ENCODE measurements at places on chromosomes 5 and 9. TPM values are rescaled to one million over a fixed set of nuclear protein-coding genes. Genes with fewer than 3 reads are reported as not detected.

The PCDHB12 gene
- total RNA-seq = not detected

The RNF208 gene
- 5.3 TPM for total RNA-seq

- peaks cover 11% of the 10 kb centered on the region for H3K36me3 ChIP-seq
- H3K27ac ChIP-seq = no peak overlapping the region
- DNase-seq = no peak
- H3K4me3 ChIP-seq = no peak overlapping the region
- H3K4me1 ChIP-seq = no peaks in the 10 kb centered on the region
- no peaks in the 10 kb centered on the region for H3K27me3 ChIP-seq
Observed at GRCh38 chr5:142913728-142914338, 143.7 kb downstream of the ARHGAP26 start.

DNA sequence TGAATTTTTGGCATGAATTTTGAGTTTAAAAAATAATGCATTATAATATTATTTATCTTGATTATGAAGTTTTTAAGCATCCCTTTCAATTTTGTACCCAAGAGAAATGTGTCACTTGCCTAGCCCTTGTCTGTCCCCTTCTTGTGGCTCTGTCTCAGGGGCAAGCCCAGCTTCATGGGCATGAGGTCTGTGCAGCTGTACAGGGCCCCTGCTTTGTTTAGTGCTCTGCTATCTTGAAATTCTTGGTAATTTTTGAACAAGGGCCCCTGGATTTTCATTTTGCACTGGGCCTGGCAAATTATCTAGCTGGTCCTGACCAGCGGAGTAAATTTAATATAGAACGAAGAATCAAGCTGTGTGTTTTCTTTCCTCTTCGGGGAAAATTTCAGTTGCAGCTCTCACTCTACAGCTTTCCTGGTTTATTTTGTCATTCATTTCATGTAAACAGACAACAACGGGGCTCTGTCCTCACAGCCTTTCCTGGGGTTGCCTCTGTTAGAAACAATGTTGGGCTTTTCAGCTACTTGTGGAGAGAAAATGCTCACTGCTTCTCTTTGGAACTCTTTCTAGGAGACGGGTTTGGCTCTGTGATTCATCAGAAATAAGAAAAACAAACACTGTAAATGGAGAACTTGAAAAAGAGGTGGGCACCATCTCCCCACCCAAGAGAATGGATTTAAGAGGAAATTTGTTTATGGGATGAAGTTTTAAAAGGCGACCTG lies 41.1 kb downstream of the LIX1 start:
- H3K4me1 ChIP-seq = no peaks in the 10 kb centered on the region
- peak overlapping the region; percentile 2 for H3K4me3 ChIP-seq

GRCh38 chr9:113708821-113709713 lies 167.0 kb upstream of the ZNF618 start:
- no peak overlapping the region for H3K4me3 ChIP-seq
- H3K36me3 ChIP-seq = no peaks in the 10 kb centered on the region
- H3K4me1 ChIP-seq = no peaks in the 10 kb centered on the region

DNA sequence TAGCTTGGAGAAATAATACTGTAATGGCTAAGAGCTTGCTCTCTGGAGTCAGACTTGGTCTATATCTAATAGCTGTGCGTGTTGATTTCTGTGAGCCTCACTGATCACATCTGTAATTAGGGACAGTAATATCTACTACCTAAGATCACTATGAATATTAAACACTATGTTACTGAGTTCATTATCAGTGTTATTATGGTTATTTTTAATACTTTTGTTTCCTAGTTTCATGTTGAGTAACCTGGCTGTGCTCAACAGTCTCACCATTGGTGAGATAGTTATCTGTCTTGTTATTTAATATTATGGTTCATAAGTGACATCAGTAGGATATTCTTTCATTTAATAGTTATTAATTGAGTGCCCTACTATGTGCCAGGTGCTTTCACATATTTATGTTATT lies 22.4 kb upstream of the CAVIN4 start:
- H3K27ac ChIP-seq = no peak overlapping the region
- no peak overlapping the region for H3K4me3 ChIP-seq
- no peaks in the 10 kb centered on the region for H3K36me3 ChIP-seq
- H3K27me3 ChIP-seq = no peaks in the 10 kb centered on the region
- no peaks in the 10 kb centered on the region for H3K4me1 ChIP-seq

GRCh38 chr9:2116073-2116472 lies 100.9 kb downstream of the SMARCA2 start:
- DNase-seq = no peak
- peak overlapping the region; percentile 66 for H3K27ac ChIP-seq
- H3K36me3 ChIP-seq = no peaks in the 10 kb centered on the region
- no peak overlapping the region for H3K4me3 ChIP-seq

DNA sequence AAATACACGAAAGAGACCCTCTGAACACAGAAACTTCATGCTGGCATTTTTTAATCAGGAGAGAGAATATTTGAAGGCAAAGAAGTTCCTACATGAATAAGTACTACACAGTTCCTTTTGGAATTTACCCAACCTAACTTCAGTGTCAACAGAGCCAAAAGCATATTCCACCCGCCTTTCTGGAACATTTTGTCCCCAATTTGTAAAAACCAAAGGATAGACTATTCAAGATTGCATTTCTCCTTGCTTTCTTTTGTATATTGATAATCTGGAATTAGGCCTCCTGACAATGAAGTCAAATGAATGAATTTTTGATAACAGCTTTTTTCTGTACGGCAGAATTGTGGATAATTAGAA lies 39.4 kb upstream of the TRAF1 start:
- H3K4me1 ChIP-seq = peaks cover 2% of the 10 kb centered on the region
- no peak overlapping the region for H3K27ac ChIP-seq
- H3K27me3 ChIP-seq = no peaks in the 10 kb centered on the region
- H3K4me3 ChIP-seq = no peak overlapping the region

DNA sequence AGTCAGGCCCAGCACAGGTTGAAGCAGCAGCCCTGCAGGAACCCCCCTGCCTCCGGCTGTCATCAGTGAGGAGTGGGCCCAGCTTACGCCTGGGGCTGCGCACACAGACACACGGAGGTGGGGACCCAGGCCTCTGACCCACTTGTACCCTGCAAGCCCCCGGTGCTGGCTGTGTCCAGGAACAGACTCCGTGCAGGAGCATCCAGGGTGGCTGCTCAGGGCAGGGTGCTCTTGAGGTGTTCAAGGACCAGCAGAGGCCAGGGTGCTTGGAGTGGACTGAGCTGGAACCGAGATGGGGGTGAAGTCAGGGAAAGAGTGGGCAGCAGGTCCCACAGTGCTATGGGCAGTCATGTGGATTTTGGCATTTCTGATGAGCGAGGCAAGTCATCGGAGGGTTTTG lies 199.5 kb downstream of the CACNA1B start:
- H3K27ac ChIP-seq = no peak overlapping the region
- no peak overlapping the region for H3K4me3 ChIP-seq
- peaks cover 69% of the 10 kb centered on the region for H3K27me3 ChIP-seq
- no peak for DNase-seq

- no peak overlapping the region for H3K4me3 ChIP-seq
- H3K27me3 ChIP-seq = no peaks in the 10 kb centered on the region
- H3K36me3 ChIP-seq = no peaks in the 10 kb centered on the region
- no peak overlapping the region for H3K27ac ChIP-seq
- peaks cover 13% of the 10 kb centered on the region for H3K4me1 ChIP-seq
Observed at GRCh38 chr5:68884144-68884754, 209.6 kb upstream of the SLC30A5 start.

- H3K27me3 ChIP-seq = no peaks in the 10 kb centered on the region
- H3K4me3 ChIP-seq = no peak overlapping the region
- no peaks in the 10 kb centered on the region for H3K4me1 ChIP-seq
- H3K36me3 ChIP-seq = no peaks in the 10 kb centered on the region
Observed at GRCh38 chr5:143877196-143877595, 65.2 kb downstream of the HMHB1 start.

DNA sequence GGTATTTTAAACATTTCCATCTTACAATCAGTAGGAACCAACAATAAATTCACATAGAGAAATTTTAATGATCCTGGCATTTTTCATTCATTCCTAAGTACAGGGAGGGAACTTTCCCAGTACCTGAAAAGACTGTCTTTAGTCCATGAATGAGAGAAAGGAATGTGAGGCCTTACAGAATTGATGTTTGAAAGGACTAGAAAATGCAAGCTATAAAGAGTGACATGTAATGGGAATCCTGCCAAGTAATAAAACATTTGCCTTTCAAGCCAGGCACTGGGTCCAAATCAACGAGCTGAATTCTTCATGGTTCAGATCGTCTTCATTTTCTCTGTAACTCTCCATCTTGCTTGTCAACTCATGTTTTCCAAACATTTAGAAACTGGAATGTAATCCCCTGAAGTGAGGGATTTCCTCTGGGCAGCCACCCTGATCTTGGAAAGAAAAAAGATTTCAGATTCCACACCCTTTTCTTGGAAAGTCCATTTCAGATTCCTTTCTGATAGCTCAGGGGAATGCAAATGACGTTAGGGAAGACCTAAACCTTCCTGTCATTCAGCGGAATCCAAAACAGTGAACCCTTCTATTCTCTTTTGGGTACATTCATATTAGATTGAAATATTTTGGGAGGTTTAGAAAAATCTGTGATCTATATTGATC lies 315.8 kb downstream of the SH3GL2 start:
- H3K27ac ChIP-seq = no peak overlapping the region
- H3K4me3 ChIP-seq = no peak overlapping the region
- no peak for DNase-seq
- no peaks in the 10 kb centered on the region for H3K4me1 ChIP-seq

DNA sequence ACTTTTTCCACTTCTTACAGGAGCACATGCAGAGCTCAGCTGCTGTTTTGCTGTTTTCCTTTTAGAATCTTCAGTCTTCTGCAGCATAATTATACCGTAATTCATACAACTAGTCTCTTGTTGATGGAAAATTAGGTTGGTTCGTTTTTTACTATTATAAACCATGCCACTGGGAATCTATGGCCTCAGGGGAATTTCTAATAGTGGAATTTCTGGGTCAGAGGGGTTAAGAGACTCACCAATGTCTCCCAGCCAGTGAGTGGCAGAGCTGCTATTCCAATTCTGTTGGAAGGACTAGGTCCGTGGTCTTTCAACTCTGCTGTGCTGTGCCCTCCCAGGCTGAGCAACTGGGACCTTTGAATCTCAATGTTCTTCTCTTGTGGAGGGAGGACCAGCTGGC lies 282.5 kb downstream of the ZSWIM6 start:
- no peak overlapping the region for H3K27ac ChIP-seq
- no peaks in the 10 kb centered on the region for H3K36me3 ChIP-seq
- H3K27me3 ChIP-seq = peaks cover 41% of the 10 kb centered on the region
- no peak overlapping the region for H3K4me3 ChIP-seq
- DNase-seq = no peak
